AG09309 (cell line): ENCODE measurements at places on chromosomes 11 and 22.

DNA sequence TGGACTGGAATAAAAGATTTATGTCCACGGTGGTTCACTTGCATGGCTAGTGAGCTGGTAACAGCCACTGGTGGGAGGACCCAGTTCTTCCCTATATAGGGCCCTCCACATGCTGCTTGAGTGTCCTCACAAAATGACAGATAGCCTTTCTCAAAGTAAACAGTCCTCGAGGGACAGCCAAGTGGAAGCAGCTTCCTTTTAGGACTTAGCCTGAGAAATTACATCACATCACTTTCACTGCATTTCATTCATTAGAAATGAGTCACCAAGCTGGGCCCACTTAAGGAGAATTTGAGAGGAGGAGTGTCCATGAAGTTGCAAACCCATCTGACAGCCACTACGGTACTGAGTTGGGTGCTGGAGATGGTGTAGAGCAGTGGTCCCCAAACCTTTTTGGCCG, 7.0 kb downstream of the ISX start:
- no peak for DNase-seq

DNA sequence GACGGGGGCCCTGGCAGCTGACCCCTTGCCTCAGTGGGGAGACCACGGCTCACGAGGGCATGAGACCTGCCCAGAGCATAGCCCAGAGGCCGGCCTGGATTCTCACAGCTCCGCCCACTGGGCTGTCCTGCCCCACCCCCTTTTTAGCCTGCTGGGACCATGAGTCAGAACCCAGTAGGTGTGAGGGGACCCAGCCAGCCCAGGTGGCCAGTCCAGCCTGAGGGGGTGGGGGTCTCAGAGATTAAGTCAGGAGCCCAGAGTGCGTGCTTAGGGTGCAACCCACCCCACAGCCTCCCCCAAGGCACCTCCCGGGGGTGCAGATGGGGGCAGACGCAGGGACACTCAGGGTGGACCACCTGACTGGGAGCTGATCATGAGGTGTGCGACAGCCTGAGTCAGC, 40.1 kb upstream of the PPARA start:
- no peak for DNase-seq

DNA sequence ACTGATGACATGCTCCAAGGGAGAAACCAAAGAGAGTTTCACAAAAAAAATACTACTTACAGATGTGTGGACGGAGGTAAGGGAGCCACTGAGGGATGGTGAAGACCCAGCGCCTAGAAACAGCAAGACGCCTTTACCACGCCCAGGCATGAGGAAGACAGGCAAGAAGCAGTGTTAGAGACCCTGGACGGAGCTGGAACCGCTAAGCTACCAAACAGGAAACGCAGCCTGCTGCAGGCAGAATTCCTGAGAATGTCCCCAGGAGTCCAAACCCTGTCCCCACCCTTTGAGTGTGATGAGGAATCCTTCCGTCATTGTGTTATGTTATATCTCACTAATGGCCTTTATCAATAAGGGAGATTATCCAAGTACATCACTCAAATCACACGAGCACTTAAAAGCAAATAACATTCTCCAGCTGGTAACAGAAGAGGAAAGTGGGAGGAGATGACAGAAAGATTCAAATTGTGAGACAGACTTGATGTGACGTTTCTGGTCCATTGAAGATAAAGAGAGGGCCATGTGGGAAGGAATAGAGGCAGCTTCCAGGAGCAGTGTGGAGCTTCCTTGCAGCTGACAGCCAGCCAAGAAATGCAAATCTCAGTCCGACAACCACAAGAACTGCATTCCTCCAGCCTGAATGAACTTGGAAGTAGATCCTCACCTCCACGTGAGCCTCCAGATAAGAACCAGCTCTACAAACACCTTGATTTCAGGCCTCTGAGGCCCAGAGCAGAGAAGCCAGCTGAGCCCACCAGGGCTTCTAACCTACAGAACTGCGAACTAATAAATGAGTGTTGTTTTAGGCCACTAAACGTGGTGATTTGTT, 19.1 kb downstream of the FAM181B start:
- DNase-seq = no peak

DNA sequence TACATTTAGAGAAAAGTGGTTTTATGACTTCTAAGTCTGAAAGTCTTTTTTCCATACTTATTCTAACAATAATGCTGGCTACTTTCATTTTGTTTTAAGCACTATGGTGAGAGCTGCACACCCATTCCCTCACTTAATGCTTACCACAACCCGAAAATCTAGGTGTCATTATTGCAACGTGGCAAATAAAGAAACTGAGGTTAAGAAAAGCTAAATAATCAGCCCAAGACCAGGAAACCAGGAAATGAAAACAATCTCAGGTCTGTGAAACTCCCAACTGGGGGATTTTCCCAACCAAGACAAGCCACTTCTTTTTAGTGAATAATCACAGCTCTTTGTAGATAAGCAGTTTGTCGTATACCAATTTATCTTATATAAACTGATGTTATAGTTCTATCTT, 126.3 kb downstream of the SLC1A2 start:
- no peak for DNase-seq

DNA sequence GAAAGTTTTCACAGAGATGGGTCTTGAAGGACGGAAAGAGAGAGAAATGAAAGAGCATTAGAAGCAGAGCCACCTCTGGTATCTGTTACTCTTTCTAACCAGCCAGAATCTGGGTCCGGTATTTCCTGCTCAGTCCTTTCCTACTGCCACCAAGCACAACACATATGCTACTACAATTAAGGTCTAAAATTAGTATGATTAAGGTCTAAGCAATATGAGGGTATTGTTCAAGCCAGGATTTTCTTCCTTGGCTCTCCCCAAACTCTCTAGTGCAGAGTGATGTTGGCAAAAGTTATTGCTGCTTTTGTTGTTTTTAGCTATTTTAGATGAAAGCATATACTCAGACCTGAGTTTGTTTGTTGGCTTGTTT, 59.2 kb upstream of the EED start:
- no peak for DNase-seq

DNA sequence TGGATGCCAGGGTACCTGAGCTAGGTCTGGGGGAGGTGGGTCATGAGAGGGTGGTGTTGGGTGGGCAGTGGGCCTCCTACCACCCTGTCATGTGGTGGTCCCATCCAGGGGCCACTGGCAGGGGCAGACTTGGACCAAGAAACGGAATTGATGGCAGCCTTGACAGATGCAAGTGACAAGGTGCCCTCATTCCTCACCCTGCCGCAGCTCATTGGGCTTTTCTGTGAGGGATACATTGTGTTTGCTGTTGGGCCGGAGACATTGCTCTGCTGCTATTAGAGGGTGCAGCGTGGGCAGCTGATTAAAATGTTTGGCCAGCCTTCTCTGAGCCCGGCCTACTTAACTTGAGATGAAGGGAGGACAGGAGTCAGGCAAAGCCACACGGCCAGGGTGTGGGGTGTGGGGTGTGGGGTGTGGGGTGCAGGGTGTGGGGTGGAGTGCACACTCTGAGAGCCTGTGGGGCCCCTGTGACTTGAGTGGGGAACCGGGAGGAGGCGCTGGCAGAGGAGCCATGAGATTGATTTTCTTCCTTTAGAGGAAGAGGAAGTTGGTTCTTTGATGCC, 351.5 kb downstream of the TBC1D22A start:
- no peak for DNase-seq

- no peak for DNase-seq
Measured at GRCh38 chr11:66228521-66228920, 39.9 kb upstream of the RAB1B start.

GRCh38 chr11:25924586-25924985, 407.3 kb upstream of the ANO3 start:
- no peak for DNase-seq

DNA sequence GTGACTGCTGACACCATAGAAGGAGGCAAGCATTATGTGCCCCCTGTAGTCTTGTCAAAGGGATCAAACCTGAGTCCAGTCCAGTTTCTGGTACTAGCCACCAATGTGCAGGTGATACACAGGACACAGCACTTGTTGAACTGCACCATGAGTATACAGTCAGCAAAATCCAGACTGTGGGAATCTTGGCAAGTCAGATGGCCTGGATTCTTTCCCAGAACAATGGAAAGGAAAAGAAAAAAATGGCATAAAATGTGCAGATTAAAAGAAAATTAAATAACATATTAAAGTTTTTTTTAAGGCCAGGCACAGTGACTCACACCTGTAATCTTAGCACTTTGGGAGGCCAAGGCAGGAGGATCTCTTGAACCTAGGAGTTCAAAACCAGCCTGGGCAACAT, 16.8 kb downstream of the CRY2 start:
- no peak for DNase-seq

- peak; percentile 8 for DNase-seq
Measured at GRCh38 chr22:29306835-29307595, 565 bp downstream of the GAS2L1 start.

- no peak for DNase-seq
Measured at GRCh38 chr11:9771071-9771511, 107.2 kb downstream of the SWAP70 start.

DNA sequence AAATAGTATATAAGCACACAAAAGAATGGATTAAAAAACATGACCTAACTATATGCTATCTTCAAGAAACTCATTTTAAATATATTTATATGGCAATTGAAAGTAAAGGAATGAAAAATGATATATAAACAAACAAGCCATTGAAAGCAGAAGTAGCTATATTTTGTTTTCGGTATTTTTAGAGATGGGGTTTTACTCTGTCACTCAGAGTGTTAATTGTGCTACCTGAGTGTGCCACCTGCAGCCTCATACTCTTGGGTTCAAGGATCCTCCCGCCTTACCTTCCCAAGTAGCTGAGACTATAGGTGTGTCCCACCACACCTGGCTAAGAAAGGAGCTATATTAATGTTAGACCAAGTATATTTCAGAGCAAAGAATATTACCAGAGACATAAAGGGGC, 624.1 kb downstream of the BUD13 start:
- no peak for DNase-seq

- no peak for DNase-seq
Measured at GRCh38 chr11:105975128-105975527, 46.9 kb downstream of the MSANTD4 start.

GRCh38 chr22:17381192-17381913, 12.1 kb downstream of the CECR2 start:
- DNase-seq = no peak

DNA sequence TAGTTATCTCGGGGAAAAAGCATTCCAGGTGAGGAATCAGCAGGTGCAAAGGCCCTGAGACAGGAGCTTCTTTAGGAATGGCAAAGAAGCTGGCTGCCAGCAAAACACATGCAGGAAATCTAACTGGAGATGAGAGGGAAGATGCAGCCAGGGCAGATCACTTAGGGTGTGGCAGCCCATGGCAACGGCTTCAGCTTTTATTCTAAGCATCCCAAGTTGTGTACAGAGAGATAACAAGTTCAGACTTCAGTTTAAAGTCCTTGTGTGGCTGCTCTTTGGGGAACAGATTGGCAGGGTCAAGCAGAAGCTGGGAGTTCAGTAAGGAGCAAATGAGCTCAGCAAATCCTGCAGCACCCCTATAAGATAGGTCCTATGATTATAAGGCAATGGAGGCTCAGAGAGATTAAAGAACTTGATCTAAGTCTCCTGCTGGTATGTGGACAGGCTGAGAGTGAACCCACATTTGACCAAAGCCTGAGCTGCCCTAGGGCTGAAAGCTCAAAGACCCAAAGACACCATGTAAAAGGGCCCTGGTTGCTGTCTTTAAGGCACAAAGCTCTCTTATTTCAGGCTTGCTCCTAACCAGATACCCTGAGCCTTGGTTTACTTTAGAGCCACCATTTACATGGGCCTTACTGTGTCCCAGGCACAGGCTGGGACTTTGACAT, 466.8 kb downstream of the SOX6 start:
- DNase-seq = no peak

- DNase-seq = no peak
Measured at GRCh38 chr11:19284881-19285280, 44.1 kb upstream of the E2F8 start.

GRCh38 chr22:33920197-33920540, at the start of gene LARGE1:
Gene LARGE1, minus strand, starts transcription at chr22:33920476.
- no peak for DNase-seq

DNA sequence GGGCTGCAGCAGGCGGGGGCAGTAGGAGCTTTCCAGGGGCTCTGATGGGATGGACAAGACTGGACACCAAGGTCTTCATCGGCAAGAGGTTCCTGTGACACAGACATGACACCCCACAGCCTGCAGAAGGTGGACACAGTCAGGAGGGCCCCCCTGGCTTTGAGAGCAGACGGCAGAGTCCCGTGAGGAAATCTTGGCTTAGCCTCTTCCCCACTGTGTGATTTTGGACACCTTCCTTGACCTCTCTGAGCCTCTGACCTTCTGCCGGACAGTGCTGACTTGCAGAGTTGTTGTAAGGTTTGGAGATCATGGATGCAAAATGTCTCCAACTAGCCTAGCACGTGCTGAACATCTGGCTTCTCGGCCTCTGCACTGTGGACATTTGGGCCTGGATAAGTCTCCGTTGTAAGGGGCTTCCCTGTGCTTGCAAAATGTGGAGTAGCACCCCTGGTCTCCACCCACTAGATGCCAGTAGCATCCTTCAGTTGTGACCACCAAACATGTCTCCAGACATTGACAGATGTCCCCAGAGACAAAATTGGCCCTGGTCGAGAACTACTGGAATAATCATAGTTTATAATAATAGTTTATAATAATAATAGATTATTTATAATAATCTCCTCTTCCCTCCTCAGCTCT, 54.6 kb downstream of the MCM5 start:
- DNase-seq = no peak

DNA sequence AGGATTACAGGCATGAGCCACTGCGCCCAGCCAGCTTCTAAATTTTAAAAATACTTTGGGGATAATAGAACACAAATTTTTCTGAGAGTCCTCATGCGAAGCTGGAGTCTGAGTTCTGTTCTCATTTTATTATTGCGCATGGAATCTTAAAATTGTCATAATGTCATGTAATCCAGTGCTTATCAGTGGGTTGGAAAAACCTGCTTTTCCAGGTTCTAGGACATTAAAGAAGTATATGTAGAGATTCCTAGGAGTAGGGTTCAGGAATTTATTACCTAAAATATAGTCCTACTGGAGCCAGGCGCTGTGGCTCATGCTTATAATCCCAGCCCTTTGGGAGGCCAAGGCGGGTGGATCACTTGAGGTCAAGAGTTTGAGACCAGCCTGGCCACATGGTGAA, 4.6 kb upstream of the E2F8 start:
- no peak for DNase-seq

DNA sequence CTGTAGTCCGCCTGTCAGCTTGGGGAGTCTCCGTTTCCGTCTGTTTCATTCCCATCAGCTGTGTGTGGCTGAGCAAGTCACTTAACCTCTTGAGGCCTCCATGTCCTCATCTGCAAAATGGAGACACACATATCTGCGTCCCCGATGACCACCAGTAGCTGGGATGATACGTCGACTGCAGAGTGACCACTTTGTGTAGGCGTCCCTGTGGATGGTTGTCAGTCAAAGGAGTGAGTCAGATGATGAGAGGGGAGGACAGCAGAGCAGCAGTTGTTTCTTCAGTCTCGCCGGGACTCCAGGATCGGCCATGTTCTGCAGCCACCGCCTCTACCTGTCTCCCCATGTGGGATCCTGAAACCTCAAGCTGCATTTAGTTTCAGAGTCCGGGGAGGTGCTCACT, 19.9 kb downstream of the MGAT3 start:
- DNase-seq = no peak

GRCh38 chr11:23767576-23767975, 729.3 kb upstream of the LUZP2 start:
- DNase-seq = no peak

- peak; percentile 8 for DNase-seq
Measured at GRCh38 chr22:50691521-50691920, 18.9 kb downstream of the SHANK3 start.

GRCh38 chr22:44700456-44700855, 1.5 kb upstream of the PRR5 start:
- DNase-seq = no peak
